ENCODE measurements at places on chromosomes 1 and 21.

DNA sequence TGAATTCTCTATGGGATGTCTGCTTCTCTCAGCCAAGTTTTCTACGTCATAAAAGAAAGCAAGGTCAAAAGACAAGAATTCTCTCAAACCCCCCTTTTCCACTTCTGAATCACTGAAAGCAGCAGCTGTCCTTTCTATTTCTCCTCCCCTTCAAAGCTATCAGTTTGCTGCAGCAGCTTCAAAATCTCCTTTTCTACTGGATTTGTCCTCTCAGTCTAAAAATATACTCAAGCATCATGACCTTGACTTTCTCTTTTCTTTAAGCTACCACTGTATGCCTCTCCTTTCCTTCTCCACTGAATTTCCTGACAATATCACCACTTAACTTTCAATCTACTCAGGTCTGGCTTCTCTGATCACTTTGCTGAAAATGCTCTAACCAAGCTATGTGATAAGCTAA is 1.9 kb downstream of the WDR64 start:
- DNase-seq: no peak

DNA sequence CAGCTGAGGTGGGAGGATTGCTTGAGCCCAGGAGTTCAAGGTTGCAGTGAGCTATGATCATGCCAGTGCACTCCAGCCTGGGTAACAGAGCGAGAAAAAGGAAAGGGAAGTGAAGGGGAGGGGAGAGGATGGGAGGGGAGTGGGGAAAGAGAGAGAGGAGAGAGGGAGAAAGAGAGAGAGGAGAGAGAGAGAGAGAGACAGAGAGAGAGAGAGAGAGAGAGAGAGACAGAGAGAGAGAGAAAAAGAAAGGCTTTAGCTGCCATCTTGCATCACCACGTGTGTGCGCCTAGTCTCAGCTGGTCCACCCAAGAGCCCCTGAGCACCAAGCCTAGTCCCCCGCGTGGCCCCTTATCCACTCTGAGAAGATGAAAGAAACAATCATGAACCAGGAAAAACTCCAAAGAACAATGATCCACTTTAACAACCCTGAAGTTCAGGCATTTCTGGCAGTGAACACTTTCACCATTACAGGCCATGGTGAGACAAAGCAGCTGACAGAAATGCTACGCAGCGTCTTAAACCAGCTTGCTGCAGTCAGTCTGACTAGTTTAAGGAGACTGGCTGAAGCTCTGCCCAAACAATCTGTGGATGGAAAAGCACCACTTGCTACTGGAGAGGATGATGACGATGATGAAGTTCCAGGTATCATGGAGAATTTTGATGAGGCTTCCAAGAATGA is 115.5 kb upstream of the CDC42BPA start:
- no peak for DNase-seq

GRCh38 chr1:24379733-24380315 is 33.8 kb downstream of the STPG1 start:
- no peak for DNase-seq

GRCh38 chr1:115783311-115783710 is 14.8 kb upstream of the CASQ2 start:
- DNase-seq: no peak

- DNase-seq: no peak
Observed at GRCh38 chr1:246827396-246827795, 103.2 kb downstream of the SCCPDH start.

- DNase-seq: no peak
Observed at GRCh38 chr1:199665371-199665770, 362.1 kb upstream of the NR5A2 start.

GRCh38 chr1:1778663-1779319 is 521 bp upstream of the NADK start:
- peak; percentile 51 for DNase-seq

DNA sequence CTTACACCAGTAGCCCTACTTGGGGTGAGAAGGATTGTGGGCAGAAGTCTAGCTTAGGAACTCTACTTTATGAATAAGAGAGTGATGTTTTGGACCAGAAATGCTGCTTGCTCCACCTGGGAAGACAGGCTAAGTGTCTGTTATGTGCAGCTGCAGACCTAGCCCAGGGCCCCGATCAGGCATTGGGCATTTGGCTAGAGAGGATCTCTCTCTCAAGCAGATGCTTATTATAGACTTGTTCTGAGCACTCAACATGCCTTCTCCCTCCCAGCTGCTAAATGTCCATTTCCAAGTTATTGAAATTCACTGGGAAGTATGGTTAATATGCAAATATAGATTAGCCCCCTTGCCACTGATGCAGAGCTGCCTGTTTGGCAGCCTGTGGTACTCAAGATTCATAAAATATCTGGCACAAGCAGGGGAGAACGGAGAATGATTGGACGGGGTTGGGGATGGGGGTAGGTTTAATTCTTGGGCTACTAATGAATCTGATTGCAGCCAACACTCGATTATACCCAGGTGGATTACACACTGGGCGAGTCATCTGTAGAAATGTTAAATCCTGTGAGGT is 115.9 kb downstream of the KCND3 start:
- DNase-seq: no peak

DNA sequence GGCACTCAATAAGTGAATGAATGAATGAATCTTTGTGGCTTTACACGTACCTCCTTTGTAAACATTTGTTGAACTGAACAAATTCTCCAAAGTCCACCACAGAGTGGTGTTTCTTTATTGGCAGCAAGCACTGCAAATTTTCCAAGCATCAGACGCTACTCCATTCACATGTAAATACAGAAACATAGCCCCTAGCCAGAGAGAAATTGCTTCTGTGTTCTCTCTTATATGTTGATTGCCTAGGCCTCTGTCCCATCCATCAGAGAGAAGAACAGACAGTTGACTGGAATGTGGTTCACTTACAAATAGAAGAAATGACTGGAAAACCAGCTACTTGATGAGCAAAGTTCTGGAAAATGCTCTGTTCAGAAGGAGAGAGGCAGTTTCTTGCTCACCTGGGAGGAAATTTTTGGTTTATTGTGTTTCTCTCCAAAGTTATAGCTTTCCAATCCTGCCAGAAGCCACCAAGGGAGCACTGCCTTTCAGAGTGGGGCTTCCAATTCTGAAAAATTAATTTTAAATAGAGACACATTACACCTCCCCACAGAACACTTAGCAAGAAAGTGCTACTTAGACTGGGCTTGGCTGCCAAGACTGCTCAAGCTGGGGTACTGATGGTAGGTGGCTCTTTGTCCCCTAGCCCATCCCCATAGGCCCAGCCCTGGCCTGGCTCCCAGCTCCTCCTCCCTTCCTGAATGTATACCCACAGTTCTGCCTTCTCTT is 18.1 kb upstream of the KIRREL1 start:
- DNase-seq: no peak

GRCh38 chr1:58783090-58783992 is 506 bp downstream of the JUN start:
- peak; percentile 57 for DNase-seq

DNA sequence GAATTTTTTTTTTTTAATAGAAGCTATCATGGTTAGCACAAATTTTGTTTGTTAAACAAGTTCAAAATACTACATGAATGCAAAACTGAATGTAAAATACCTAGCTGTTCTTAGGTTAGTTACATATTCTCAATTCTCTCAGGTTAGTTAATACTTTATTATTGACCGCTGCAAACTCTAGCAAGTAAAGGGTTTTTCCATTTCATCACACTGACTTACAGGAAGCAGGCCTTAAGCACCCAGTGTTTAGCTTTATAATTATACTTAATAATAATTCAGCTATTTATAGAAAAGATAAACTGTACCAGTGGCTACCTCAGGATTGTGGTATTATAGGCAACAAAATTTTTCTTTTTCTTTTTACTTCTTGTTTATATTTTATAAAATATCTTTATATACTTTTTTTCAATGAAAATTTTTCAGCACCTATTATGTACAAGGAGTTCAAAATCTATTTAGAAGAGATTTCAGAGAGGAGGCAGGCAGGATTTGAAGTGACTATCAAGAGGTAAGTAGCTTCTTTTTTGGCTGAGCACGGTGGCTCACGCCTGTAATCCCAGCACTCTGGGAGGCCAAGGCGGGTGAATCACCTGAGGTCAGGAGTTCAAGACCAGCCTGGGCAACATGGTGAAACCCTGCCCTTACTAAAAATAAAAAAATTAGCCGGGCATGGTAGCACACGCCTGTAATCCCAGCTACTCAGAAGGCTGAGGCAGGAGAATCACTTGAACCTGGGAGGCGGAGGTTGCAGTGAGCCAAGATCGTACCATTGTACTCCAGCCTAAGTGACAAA is 17.9 kb downstream of the PLPP3 start:
- no peak for DNase-seq

DNA sequence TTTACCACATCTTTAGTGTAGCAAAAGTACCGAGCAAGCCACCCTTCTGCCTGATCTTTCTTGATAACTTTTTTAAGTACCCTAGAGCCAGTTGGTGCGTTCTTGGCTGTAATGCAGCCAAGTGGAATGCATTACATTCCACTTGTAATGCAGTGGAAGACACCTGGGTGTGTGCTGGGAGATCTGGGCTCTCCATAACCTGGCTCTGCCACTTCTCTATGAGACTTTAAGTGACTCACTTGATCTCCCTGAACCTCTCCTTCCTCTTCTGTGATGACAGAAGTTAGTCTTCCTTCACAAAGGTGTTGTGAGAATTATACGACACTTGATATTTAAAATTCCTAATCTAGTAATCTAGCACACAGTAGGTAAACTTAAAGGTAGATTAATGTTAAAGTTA is 35.3 kb upstream of the NFIA start:
- DNase-seq: no peak

- no peak for DNase-seq
Observed at GRCh38 chr1:20590306-20590777, 1.4 kb downstream of the CDA start.

- no peak for DNase-seq
Observed at GRCh38 chr21:17708522-17709265, 96.0 kb upstream of the BTG3 start.

DNA sequence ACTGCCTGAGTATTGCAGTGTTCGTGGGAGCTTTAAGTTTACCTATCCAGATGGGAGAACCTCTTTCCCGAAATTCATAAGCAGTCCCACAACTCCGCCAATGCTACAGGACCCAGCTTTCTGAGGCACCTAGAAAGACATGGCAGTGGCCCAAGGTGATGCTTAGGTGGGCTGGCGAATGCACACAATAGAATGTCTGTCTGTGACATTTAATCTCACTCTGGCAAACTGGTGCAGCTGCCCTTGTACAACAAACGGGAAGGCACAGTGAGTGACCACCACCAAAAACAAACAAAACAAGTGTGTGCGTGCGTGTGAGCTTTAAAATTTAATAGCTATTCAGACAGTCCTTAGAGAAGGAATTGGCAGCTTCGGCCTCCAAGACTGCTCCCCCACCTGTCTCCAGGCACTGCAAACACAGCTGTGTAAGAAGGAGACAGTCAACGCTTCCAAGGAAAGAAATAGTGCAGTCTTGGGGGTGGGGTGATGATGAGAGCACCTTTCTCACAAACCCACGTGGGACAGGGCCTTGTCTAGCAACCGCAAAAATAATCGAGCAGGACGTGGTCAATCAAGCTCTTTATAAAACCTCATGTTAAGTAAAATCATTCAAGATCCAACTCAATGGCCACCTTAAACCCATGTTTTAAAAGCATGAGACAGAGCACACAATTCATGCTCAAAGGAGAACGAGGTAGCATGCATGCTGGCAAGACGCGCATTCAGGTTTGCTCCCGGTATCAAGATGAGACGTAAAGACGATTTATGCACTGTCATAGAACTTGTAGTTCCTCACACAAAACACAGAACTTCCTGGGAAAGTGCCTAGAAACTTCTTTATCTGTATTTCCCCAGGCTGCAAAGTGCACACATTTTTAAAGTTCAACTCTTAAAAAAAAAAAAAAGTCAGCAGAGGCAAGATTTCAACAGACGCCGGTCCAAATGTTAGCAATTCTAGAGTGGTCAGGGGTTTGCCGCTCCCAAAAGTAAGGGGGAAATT is 84.1 kb downstream of the TM2D1 start:
- DNase-seq: no peak

Data from glutamatergic neuron (in vitro differentiated cells).